Left colon (tissue), 2 donors: ENCODE measurements at places on chromosomes 2 and 18. TPM values are rescaled to one million over a fixed set of nuclear protein-coding genes. Genes with fewer than 3 reads are reported as not detected.

Gene SCN7A
- 1.6 TPM for total RNA-seq

GRCh38 chr2:161842736-161843433, 218.7 kb downstream of the SLC4A10 start:
- DNase-seq: no peak

DNA sequence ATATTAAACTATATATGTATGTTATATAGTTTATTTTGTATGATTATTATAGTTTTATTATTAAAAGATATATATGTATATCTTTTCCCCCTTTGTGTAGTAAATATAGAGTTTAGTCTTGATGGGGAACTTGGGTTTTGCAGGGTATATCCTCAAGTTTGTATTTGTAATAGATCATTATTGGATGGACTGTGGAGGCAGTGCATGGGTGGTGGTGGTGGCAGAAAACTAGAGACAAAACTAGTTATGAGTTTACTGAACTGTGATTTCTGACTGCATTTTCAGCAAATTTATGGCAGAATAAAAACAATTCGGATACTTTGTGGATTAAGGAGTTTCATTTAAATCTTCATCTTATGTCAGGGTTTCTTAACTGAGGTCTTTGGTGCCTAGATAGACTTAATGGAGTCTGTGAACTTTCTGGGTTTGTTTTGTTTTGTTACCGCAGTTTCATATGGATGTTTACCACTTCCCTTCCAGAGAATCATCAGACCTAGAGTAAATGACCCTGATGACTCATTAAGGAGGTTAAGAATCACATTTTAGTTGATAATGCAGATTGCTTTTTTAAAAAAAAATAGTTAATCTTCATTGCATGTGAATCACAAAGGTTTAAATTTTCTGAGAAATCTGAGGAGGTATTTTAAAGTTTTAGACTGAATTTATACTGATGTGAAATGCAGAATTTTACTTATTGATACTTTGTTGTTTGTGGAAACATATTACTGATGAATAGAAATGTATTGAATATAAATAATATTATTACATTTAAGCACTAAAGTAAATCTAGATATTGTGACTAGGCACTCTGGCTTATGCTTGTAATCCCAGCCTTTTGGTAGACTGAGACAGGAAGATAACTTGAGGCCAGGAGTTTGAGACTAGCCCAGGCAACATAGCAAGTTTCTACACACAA, 14.5 kb downstream of the EPC2 start:
- DNase-seq: no peak

Gene BCL2
- 16.6 TPM for total RNA-seq

Gene ST8SIA5
- 0.58 TPM for total RNA-seq

Gene STARD6
- total RNA-seq: not detected

DNA sequence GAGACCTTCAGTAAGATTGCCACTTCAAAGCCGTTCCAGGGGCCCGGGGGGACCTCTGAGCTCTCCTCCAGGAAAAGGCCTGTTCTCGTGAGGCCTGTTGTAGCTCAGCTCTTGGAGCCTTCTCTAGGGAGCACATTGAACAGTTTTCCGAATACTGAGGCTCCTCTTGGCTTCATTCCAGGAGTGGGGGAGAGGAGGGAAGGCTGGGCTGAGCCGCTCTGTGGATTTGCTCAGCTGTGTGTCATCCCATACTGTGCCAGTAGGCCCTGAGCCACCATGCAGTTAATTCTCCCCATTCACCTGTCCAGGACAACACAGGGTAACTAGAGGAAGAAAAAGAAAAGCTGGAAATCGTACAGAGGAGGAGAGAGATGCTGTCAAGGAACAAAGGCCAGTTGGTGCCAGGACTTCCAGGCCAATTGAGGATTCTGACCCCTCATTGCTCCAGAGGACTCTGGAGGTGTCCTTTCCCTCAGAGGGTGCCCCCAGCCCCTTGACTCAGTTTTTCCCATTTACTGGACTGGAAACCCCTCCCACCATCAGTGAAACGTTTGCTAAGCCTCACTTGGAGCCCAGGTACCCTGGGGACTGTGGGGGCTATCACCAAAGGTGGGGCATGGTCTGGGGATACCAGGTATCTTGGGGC, 41.4 kb downstream of the HS1BP3 start:
- DNase-seq: no peak
